ENCODE measurements at places on chromosomes 6 and 20. TPM values are rescaled to one million over a fixed set of nuclear protein-coding genes. Genes with fewer than 3 reads are reported as not detected.
A peak's percentile ranks its signal among the peaks of the same experiment; 100 is the strongest.

DNA sequence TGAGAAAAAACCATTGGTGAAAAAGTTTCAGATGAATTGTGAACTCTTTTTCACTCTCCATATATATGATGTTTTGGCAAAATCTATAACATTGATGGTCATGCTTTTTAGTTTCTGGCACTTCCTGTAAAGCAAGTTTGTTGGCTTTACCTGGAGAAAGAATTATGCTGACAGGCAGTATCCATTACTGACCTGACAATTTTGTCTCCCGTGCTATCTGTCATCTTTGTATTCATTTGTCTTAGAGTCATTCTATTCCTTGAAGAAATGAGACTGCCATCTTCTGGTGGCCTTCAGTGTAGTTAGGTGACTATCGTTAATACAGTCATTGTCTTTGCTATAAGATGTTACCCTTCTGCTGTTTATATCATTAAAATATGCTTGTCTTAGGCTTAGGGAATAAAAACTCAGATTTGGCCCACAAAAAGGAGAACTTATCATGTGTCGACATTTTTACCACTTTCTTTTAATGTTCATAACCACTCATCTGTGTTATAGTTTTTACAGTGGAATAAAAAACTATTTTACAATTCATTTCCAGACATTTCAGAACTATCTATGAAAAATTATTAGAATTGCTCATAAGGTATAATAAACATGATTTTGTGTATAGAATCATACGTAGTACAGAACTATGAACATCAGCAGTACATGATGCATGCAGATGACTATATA is 707.0 kb downstream of the EPM2A start:
- H3K4me3 ChIP-seq, result no peak overlapping the region
- H3K36me3 ChIP-seq, result no peaks in the 10 kb centered on the region
- peak; percentile 51 for DNase-seq
- peaks cover 3% of the 10 kb centered on the region for H3K4me1 ChIP-seq
- no peaks in the 10 kb centered on the region for H3K27me3 ChIP-seq

GRCh38 chr6:114707081-114707620 is 364.3 kb upstream of the HS3ST5 start:
- H3K4me3 ChIP-seq, result no peak overlapping the region
- no peaks in the 10 kb centered on the region for H3K4me1 ChIP-seq
- no peak overlapping the region for H3K27ac ChIP-seq
- no peaks in the 10 kb centered on the region for H3K36me3 ChIP-seq

DNA sequence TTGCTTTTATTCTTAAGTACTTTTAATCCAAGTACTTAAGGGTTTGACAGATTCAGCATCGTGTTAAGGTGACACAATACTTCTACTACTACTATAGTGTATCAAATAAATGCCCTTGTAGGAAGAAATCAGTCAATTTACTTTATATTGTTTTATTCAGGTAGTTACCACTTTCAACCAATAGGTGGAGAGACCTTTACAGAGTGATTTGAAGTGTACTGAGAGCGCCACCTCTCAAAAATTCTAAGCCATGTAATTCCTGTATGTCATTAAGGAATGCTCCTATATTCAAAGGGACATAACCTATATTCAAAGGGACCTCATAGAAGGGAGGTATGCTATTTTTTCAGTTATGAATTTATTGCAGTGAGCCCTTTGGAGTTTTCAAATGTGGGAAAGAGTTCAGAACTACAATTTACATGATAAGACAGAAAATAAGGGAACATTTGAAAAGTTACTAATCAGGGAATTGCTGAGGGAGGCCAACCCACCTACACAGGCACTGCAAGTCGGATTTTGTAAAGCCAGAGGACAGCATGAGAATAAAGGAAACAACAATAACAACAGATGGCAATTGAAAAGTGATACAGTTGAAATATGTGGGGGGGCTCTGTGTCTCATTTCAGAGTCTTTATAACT is 955.6 kb downstream of the TBC1D32 start:
- H3K36me3 ChIP-seq, result no peaks in the 10 kb centered on the region

GRCh38 chr6:32415521-32416019 is 8.6 kb upstream of the BTNL2 start:
- no peak overlapping the region for H3K27ac ChIP-seq
- peaks cover 14% of the 10 kb centered on the region for H3K27me3 ChIP-seq
- peak; percentile 62 for DNase-seq

SPATS1 gene
- total RNA-seq, result under 0.01 TPM

GRCh38 chr6:44339763-44340625 is 2.5 kb upstream of the SPATS1 start:
- DNase-seq, result peak; percentile 26
- no peak overlapping the region for H3K4me3 ChIP-seq
- no peaks in the 10 kb centered on the region for H3K36me3 ChIP-seq
- no peaks in the 10 kb centered on the region for H3K4me1 ChIP-seq
- H3K27me3 ChIP-seq, result peaks cover 47% of the 10 kb centered on the region
- no peak overlapping the region for H3K27ac ChIP-seq

DNA sequence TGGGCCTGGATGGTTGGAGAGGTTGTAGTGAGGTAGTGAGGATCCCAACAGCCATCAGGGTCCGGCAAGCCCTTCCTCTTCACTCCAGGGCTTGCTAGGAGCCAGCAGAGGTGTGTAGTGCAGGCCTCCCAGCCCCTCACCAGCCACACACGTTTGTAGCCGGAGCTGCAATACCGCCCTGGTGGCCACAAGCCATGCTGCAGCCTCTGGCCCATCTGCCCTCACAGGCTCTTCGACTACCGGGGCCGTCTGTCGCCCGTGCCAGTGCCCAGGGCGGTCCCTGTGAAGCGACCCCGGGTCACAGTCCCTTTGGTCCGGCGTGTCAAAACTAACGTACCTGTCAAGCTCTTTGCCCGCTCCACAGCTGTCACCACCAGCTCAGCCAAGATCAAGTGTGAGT is 36.4 kb downstream of the EIF2S2 start:
- H3K27me3 ChIP-seq, result no peaks in the 10 kb centered on the region
- H3K27ac ChIP-seq, result no peak overlapping the region
- H3K4me1 ChIP-seq, result no peaks in the 10 kb centered on the region
- H3K4me3 ChIP-seq, result no peak overlapping the region
- H3K36me3 ChIP-seq, result peaks cover 8% of the 10 kb centered on the region

DNA sequence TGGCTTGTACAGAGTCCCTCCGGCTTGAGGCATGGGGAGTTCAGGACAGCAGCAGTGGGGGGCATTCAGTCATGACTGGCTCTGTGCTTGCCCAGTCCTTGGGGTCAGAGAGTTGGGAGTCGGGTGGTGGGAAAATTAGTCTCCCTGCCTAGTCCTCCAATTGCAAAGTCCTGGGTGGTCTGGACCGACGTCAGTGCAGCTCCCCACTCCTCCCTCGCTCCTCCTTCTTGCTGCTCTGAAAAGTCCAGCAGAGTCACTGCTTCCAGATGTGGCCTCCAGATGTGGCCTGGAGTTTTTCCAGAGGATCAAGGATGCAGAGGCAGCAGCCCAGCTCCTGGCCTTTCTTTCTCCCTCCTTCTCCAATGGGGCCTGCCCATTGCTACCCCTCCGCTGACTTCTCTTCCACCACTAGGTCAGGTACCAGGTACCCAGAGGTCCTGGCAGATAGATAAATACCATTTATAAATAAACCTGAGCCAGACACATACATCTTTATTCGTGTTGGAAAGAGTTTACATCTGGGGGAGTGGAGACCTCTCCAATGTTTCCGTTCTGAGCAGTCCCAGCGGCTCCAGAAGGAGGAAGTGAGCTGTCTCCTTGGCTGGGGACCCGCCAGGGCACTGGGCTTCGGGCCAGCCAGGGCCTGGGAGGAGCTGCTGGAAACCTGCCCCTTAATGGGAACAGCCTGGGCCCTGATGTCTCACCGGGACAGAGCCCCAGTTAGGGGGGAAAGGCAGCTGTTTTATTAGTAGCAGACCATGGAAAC is 49.0 kb upstream of the RNF24 start:
- peak overlapping the region; percentile 79 for H3K27ac ChIP-seq
- no peaks in the 10 kb centered on the region for H3K27me3 ChIP-seq
- H3K4me1 ChIP-seq, result peaks cover 35% of the 10 kb centered on the region

PI3 gene
- not detected for total RNA-seq

GRCh38 chr20:1674990-1675780 is 17.6 kb upstream of the SIRPG start:
- H3K36me3 ChIP-seq, result no peaks in the 10 kb centered on the region
- DNase-seq, result no peak
- H3K27ac ChIP-seq, result no peak overlapping the region
- no peaks in the 10 kb centered on the region for H3K4me1 ChIP-seq
- H3K4me3 ChIP-seq, result no peak overlapping the region
- H3K27me3 ChIP-seq, result peaks cover 6% of the 10 kb centered on the region

- no peak for DNase-seq
- H3K27me3 ChIP-seq, result peaks cover 7% of the 10 kb centered on the region
- H3K36me3 ChIP-seq, result peaks cover 2% of the 10 kb centered on the region
- H3K4me3 ChIP-seq, result no peak overlapping the region
Observed at GRCh38 chr6:43229803-43230620, 731 bp upstream of the DNPH1 start.

Measured in fibroblast of lung (primary cell).